ENCODE measurements at places on chromosomes 1 and 21.
A peak's percentile ranks its signal among the peaks of the same experiment; 100 is the strongest.

GRCh38 chr1:70542856-70543255 lies 131.8 kb downstream of the CTH start:
- DNase-seq: no peak

DNA sequence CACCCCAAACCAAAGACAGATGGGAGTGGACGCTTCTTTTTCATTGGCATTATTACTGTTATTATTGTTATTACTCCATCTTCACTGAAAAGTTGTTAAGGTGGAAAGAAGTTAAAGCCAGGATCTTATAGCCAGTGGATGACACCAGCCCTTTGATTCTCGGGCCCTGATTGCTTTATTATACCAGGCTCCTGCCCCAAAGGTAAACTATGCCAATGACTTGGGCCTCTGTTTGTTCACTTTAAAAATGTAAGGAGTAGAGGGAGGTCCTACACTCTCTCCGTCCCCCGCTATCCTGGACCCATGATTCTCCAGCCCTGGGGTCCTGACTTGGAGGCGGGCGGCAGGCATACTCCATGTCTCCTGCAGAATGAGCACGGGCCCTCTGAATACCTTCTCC lies 106.8 kb downstream of the TOMM20 start:
- DNase-seq: no peak

DNA sequence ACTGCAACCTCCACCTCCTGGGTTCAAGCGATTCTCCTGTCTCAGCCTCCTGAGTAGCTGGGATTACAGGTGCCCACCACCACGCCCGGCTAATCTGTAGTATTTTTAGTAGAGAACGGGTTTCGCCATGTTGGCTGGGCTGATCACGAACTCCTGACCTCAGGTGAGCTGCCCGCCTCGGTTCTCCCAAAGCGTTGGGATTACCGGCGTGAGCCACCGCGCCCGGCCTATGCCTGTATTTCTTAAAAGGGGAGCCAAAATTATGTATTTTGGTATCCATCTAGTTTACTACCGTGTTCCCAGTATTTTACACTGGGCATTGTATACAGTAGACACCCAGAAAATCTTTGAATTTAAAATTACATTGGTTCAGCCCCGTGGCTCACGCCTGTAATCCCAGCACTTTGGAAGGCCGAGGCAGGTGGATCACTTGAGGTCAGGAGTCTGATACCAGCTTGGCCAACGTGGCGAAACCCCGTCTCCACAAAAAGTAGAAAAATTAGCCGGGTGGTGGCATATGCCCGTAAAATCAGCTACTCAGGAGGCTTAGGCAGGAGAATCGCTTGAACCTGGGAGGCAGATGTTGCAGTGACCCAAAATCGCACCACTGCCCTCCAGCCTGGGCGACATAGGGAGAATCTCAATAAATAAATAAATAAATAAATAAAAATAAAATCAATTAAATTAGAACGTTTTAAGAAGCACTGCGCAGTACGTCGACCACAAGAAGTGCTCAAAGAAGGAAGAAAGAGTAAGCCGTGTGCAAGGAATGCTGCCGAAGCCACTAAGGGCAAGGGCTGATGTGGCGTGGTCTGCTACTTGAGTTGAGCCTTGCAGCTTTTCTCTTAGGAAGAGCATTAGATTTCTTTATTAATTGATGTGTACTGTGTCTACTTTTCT lies 1.5 kb upstream of the THRAP3 start:
- no peak for DNase-seq

DNA sequence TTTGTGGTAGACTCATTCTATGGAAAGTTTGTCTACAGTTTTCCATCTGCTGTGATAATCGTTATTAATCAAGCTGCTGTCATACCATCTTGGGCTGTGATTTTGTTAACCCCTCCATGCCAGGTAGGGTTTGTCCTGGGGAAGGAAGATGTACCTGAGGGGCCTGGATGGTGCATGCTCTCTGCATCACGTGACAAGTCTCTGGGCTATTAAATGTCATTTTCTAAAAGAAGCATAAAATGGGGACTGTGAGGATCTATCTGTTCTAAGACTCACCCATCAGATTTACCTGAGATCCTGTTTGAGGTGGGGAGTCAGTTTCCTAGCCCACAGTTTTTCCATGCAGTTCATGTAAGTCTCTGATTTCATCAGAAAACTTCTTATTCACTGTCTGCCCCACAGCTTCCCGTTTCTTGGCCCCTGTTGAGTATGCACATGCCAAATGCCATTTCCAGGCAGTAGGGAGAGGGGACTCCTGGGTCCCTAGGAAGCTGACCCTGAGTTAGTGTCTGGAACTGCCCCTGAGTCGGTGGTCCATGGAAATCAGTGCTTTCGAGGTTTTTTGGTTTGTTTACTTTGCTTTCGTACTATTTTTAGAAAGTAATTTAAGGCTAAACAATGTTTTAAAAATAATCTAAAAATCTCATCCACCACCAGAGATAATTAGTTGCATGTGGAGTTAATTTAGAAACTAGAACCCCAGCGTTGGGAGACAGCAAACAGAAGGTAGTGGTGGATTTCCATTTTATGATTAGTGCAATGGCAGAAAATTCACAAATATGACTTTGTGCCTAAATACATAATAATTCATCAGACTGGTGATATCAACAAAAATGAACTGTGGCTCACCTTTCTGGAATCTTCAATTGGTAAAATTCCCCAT lies 46.7 kb downstream of the ZBTB18 start:
- DNase-seq: no peak

- DNase-seq: no peak
Observed at GRCh38 chr1:16441282-16441665, 750 bp downstream of the NECAP2 start.

GRCh38 chr1:109115685-109116084 lies 1.8 kb downstream of the ELAPOR1 start:
- DNase-seq: no peak

DNA sequence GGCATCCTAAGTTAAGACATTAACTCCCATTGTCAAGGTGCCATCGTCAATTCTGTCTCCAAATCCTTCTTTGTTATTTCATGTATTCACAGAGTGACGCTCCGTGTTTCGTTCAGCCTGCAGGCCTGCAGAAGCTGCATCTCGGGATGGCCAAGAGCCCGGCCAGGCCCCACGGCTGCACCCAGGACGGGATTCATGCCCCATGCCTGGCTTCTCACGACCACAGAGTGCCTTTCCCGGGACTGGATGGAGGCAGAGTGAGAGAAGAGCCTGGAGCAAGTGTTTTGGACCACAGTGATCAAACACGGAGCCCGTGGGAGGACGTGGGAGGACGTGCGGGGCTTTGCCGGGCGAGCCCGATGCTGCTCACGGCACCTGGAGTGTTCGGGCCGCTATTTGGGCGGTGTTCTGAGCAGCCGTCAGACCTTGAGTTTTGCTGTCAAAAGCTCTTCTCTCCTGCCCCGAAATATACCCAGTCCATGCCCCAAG lies 56.8 kb downstream of the COL6A1 start:
- DNase-seq: no peak

DNA sequence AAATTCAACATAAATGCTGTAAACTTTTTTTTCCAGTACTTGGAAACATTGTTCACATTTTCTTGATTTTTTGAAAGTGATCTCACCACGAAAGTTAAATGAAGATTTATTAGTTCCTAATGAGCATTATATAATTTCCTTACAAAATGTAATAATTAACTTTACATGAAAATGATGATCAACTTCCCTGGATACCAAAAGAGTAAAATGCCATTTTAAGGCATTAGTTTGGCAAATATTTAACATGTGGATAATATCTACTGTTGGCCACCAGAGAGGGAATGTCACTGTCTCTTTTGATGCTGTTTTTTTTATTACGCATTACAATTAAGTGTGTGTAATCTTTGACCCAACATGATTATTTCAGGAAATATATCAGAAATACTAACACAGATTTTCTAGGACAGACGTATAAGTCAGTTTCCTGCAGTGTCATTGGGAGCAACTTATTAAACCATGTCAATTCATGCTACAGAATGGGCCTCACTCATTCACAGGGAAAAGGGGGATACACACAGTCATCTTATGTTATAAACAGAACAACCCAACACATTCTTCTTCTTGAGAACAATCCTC lies 903.9 kb upstream of the ADGRL2 start:
- no peak for DNase-seq

GRCh38 chr1:155933591-155934096 lies 569 bp downstream of the KHDC4 start:
- no peak for DNase-seq

DNA sequence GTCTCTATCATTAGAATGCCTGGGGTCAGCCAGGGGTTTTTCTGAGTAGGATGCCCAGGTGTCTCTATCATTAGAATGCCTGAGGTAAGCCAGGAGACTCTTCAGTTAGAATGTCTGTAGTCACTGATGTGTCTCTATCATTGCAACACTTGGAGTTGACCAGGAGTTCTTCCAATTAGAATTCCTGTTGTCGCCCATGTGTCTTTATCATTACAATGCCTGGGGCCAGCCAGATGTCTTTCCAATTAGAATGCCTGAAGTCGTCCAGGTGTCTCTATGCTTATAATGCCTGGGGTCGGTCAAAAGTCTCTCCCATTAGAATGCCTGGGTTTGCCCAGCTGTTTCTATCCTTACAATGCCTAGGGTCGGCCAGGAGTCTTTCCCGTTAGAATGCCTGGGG lies 55.8 kb downstream of the RNF187 start:
- no peak for DNase-seq

GRCh38 chr1:183776731-183777130 lies 28.2 kb upstream of the RGL1 start:
- DNase-seq: peak; percentile 84

- DNase-seq: peak; percentile 19
Observed at GRCh38 chr21:42624095-42624790, 29.2 kb upstream of the PDE9A start.

Data from amniotic epithelial cell (primary cell).